ENCODE measurements at places on chromosomes 1 and 21. TPM values are rescaled to one million over a fixed set of nuclear protein-coding genes. Genes with fewer than 3 reads are reported as not detected.
A peak's percentile ranks its signal among the peaks of the same experiment; 100 is the strongest.

GRCh38 chr21:16642353-16642752, 870.5 kb upstream of the CXADR start:
- DNase-seq: no peak

- no peak for DNase-seq
Observed at GRCh38 chr21:33971492-33972013, 55.9 kb upstream of the ATP5PO start.

- DNase-seq: no peak
Observed at GRCh38 chr1:30612536-30613065, 110.8 kb downstream of the MATN1 start.

DNA sequence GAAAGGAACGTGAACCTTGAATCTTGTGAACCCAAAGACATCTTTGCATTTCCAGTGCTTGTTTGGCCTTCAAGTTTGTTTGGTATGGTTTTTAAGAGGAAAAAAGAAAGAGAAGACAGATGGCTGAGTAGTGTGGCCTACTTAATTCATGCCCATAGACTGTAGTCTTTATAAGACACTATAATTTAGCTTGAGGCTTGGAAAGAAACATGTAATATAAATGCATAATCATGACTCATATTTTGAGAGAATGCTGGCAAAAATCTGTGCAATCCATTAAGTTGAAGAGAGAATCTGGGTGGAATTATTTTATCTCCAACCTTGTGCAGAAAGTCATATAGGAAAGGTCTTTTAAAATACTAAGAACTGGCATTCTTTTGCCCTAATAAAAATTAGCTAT, 179.3 kb downstream of the SIPA1L2 start:
- no peak for DNase-seq

DNA sequence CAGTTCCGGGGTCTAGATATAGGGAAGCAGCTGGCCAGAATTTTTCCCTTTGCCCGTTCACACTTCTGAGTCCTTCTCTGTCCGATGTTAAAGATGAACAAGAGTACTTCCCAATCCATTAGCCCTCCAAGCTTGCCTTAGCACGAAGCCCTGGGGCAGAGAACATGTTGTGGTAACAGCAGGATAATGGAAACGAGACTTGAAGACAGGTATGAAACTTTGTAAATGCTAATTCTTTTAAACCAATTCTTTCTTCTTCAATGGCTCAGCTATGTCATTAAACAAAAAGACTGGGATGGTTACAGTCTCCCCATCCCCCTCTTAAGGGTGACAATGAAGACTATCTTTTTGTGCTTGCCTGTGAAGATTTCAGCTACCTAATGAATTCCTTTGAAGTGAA, 218.5 kb downstream of the PLA2G4A start:
- DNase-seq: no peak

- DNase-seq: no peak
Observed at GRCh38 chr1:178310685-178311105, 186.1 kb downstream of the CLEC20A start.

GRCh38 chr1:55196433-55197035, 18.6 kb downstream of the USP24 start:
- DNase-seq: no peak

DNA sequence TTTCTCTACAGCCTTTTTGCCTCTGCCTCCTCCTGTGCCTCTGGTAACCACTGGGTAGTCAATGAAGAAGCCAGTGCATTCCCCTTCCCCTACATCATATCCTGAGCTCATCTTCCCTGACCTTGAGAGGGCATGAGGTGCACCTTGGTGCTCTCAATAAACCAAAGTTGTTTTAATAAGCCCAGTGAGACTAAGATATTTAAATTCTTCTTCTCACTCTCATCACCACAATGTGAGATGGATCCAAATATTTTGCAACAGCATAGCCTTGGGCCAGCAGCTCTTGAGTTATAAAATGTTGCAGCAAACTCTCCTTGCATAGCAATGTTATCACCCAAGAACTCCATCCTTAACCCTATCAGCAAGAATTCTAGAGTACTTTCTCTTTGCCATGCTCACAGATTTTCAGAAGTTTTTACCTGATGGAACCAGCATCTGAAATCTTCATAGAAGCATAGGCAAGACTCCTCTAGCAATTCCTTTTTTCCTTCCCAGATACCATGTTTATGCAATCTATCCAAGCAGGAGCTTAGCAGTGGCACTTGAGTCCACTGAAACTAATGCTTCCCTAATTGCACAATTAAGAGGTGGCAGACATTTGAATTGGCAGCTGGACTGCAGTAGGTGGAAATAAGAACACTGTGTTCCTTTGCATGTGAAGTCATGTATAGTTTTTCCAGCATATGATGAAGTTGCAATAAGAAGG, 36.8 kb downstream of the CDC7 start:
- DNase-seq: no peak

DNA sequence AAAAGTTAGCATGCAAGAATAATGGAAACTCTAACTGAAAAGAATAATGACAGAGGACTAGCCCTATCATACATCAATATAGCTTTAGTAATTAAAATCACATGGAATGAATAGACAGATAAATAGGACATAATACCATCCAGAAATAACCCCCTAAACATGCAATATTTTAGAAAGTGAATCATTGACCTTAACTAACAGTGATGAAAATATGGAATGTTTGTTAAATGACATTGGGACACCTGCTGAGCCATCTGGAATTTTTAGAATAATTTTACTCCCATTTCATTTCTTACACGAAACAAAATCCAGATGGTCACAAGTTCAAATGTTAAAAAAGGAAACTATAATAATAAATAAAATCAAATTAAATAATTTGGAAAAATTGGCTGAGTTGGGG, 53.1 kb upstream of the FMO3 start:
- no peak for DNase-seq

DNA sequence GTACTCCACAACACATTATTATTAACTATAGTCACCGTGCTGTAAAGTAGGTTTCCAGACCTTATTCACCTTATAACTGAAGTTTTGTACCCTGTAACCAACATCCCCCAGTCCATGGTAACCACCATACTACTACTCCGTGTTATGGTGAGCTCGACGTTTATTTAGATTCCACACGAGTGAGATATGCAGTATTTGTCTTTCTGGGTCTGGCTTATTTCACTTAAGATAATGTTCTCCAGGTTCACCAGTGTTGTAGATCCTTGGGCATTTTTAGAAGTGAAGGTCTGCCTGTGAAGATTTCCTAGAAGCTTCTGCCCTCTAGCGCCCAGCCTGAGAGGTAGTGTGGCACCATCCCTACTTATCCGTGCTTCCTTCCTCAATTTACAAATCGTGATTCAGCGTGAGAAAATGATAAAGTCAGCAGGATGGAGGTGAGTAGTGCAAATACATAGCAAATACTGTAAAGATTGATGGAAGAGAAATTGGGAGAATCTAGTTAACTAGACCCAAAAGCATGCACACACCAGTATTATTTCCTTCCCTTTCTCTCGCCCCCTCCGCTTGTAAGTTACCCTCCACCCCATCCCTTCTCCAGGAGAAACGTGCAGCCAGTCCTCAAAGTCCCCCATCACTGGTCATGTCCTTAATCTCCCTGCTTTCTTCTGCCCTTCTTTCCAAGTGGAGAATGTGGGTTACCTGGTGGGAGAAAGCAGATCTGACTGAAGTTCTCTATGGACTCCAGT, 36.0 kb upstream of the DISC1 start:
- DNase-seq: peak; percentile 44

GRCh38 chr1:247288341-247288740, 32.5 kb downstream of the VN1R5 start:
- no peak for DNase-seq

DNA sequence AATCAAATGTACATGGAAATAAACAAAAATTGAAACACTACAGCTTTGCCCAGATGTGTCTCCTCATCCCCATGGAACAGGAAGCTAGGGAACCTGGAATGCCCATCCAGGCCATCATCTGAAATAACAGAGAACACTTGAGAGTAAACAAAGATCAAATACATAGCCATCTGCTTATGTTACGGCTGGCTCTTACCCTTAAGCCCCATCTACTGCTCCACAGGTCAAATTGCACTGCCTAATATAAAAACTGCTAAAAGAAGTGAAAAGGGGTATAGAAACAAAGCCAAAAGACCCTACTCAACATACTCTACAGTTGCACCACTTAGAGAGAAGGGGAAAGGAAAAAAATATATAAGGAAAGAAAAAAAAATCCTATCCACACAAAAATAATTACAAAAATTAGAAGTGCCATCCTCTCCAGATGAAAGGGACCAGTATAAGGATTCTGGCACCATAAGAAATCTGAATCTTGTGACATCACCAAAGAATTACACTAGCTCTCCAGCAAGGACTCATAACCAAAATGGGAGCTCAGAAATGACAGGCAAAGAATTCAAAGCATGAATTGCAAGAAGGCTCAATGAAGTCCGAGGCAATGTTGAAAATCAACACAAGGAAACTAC, 26.9 kb downstream of the OR6Y1 start:
- no peak for DNase-seq

The SIPA1L2 gene
- total RNA-seq: 177 TPM

The FAM43B gene
- total RNA-seq: not detected
